ENCODE measurements at places on chromosomes 4 and X. TPM values are rescaled to one million over a fixed set of nuclear protein-coding genes. Genes with fewer than 3 reads are reported as not detected.

GRCh38 chr4:105815701-105816100 is 79.6 kb upstream of the NPNT start:
- DNase-seq: no peak

Gene FRAS1
- total RNA-seq: 22.5 TPM

Gene PRRG1
- 4.5 TPM for total RNA-seq

DNA sequence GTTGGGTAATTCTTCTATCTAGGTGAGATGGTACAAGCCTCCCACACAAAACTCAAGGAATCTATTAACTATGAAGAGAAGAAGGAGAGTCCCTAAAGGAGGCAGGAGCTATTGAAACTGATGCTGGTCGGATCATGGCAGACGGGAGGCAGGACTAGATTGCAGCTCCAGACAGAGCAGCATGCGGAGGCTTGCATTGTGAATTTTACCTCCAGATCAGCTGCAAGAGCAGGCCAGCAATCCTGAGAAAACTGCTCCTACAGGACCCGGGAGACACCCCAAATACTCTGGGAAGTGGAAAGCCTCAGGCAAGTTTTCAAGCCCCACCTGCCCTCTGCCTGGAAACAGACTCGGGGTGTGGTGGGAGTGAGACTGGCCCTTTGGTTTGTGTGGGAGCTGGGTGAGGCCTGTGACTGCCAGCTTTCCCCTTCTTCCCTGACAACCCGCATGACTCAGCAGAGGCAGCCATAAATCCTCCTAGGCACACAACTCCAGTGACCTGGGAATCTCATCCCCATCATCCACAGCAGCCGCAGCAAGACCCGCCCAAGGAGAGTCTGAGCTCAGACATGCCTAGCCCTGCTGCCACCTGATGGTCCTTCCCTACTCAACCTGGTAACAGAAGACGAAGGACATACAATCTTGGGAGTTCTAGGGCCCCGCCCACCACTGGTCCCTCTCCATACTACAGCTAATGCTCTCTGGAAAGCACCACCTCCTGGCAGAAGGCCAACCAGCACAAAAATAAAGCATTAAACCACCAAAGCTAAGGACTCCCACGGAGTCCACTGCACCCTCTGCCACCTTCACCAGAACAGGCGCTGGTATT is 30.9 kb downstream of the GATB start:
- DNase-seq: no peak

DNA sequence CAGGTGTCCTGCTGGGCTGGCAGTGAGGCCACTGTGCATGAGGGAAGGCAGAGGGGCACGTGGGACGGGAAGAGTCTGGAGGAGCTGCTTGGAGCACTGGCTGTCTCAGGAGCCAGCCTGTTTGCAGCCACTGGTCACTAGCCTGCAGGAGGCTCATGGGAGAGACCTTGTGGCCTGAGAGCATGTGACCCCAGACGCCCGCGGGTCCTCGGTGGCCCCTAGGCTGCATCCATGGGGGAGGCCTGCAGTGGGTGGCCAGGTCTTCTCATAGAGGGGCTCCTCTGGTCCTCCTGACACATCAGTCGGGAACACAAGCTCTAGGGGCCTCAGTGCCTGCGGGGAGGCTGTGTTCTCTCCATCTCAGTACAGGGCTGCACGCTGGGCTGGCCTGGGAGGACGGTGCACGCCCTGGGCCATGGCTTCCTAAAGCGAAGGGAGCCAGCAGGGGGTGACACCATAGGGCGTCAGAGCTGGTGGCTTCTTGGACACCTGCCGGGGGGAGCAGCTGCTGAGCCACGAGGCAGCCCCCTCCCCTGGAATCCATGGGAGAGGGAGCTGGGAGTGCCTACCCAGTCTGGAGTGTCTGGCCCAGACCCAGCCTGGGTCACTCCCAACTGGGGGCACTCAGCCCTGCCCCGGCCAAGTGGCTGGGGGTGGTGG is 12.3 kb downstream of the NAT8L start:
- no peak for DNase-seq
